ENCODE measurements at places on chromosomes 12 and 14.
A peak's percentile ranks its signal among the peaks of the same experiment; 100 is the strongest.

- no peak for DNase-seq
These were observed 106.4 kb downstream of the EFCAB11 start for GRCh38 chr14:89848165-89848564.

- no peak for DNase-seq
These were observed 37.3 kb downstream of the LTBP2 start for GRCh38 chr14:74574706-74575105.

- DNase-seq: no peak
These were observed 501.2 kb downstream of the PCNX1 start for GRCh38 chr14:71408362-71409030.

- no peak for DNase-seq
These were observed 6.5 kb upstream of the CPNE6 start for GRCh38 chr14:24064856-24065255.

DNA sequence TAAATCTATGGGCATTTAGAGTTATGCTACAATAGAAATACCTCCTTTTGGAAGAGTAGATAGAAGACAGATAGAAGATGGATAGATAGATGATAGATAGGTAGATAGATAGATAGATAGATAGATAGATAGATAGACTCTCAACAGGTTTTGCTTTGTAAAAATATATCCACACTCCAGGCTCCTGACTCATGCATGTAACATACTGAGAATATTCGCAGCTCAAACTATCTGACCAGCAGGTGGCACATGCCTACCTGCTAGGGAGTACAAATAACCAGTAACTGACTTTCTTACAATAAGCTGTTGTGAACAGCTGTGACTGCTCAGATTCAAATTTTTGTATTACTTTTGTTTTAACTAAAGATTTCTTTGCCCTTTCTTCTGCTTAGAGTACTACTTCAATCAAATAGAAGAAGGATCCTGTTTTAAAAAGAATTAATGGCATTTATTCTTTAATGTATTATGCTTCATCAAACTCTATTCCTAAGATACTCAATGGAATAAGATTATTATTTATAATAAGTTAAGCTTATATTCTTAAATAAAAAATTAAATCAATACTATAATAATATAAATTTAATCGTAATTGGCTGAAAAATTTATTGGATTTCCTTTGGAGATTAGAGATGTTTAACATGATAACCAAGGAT, 15.8 kb upstream of the CPNE8 start:
- DNase-seq: no peak

DNA sequence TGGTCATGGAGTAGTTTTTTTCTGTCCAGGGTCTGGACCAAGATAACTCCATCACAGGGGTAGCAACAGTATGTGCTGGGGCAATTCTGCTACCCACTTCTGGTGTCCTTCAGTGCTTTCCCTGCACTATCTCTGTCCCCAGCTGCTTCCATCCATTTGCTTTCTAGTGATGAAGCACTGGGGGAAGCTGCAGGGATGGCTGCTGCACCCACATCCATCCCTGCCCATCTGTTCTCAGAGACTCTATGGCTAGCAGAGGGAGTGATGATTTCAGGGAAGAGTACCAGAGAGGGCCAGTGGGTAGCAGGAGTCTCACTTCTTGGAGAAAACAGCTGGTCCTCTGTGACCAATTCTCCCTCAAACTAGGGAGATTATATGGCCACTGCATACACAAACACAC, 44.1 kb downstream of the ETV6 start:
- DNase-seq: no peak

- no peak for DNase-seq
These were observed 259.1 kb downstream of the PCNX1 start for GRCh38 chr14:71166180-71166837.

GRCh38 chr12:52839436-52840105, 5.5 kb upstream of the KRT79 start:
- DNase-seq: no peak

DNA sequence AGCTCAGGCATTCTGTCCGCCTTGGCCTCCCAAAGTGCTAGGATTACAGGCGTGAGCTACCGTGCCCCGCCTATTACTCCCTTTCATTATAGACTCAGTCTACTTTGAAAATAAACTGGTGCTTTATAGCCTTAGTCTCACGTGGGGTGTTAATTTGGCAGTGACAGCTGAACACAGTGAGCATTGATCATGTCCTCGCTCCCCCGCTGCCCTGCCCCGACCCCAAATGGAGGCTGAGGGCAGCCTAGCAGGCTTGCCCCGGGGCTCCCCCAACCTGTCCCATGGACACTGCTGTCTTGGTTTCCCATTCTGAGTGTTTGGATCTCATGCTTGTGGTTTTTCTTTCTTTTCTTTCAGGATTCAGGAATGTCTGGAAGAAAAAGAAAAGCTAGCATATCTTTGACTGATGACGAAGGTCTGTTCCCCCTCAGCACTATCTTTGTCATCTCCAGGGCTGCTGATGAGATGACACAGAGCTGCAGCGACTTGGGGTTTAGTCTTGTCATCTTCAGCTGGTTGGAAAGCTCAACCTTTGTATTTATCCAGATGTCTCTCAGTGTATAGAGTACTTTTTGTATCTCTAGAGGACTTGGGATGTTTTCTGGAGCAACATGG, 42.2 kb downstream of the EP400 start:
- no peak for DNase-seq

DNA sequence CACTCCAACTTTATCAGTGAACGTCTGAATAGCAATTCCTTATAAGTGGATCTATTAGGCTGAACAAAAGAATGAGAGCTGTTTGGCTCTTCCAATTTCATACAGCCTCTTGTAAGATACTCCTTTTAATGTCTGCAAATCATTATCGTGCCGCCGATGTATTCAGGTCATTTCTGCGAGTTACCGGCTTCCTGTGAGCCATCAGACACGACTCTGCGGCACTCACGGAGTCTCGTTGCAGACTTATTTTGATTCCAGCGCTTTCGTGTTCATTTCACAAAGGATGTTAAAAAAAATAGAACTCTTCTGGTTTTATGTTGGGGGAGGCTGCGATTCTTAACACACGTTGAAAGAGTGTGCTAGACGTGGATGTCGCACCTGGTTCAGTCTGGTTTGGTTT, 106.6 kb downstream of the GLT1D1 start:
- peak; percentile 80 for DNase-seq

GRCh38 chr14:48937541-48938195, 648.5 kb downstream of the RPS29 start:
- no peak for DNase-seq

DNA sequence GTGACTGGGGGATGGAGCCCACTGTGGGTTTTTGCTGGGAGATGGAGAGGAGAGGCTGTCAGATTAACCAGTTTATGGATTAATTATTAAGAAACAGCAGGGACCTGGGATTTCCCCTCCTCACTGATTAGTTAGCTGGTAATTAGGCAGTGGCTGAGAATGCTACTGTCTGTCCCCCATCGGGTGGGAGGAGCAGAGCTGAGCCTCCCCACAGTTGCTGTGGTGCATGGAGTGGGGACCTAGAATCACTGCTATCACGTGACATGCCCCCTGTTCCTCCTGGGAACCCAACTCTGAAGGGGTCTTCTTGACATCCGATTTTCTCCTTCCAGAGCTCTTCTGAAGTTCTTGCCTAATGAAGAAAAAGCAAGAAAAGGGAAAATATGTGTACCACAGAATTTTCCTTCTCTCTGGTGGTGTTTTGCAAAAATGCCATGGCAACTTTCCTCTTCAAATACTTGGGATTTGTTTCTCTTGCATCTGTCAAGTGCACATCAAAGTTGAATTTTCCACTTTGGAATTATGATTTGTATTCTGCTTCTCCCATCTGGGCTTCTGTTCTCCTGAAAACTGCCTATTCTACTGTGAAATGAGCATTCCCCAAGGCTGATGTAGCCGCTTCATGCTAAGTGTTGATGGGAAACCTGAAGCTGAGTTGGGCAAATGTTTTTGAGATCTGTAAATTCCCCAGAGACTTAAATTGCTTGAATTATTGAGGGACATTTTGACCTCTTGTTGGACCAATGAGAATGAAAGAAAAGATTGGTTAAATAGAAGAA, 264.2 kb downstream of the RGS6 start:
- DNase-seq: no peak

GRCh38 chr14:55103971-55104954, 24.8 kb upstream of the LGALS3 start:
- DNase-seq: no peak

DNA sequence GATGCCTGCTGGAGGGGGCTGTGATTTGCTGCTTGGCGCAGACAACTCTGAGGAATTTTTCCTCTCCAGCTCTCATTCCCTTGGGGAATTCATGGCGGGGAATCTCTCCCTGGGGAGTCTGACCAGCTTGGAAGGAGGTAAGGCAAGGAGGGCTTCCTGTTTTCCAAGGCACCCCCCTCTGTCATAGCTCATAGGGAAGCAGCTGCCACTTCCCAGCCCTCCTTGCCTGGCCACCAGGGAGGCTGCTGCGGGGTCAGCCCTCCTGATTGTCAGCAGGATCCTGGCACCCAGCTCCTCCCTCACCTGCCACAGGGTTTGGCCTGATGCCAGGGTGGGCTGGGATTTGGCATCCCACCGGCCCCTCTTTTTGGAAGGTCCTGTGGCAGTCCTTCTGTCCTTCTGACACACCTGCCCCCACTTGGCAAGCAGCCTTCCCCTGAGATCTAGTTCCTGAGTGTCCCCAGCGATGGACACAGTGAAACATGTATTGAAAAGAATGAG, 74.9 kb downstream of the TSPAN9 start:
- peak; percentile 42 for DNase-seq

GRCh38 chr12:95283371-95283770, 65.8 kb downstream of the VEZT start:
- no peak for DNase-seq

DNA sequence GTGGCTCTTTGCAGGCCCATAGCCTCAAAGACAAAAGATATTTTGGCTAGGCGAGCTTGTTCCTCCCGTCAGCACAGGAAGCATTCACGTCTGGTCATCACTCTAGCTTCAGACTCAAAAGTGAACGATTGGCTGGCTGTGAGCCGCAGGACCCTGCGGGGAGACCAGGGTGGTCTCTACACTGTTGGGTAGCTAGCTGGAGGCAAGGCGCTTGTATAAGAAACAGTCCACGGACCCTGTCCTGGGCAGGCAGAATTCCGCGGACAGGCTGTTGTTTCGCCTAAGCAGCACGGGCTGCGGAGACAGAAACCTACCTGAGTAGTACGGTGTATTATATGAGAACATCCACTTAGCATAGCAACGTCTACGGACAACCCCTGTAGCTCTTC, 29.6 kb downstream of the WBP11 start:
- DNase-seq: no peak

DNA sequence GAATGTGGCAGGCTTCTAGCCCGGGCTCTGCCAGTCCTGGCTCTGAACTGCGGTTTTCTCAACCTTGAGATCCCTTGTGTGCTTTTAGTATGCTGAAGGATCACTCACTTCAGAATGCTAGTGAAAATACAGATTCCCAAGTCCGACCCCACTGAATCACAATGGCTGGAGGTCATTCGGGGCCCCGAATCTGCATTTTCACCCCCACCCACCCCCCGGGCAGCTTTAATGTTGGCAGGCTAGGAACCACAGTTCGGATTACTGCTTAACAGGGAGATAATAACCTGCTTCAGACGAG, 573 bp upstream of the SUSD6 start:
- DNase-seq: peak; percentile 84

DNA sequence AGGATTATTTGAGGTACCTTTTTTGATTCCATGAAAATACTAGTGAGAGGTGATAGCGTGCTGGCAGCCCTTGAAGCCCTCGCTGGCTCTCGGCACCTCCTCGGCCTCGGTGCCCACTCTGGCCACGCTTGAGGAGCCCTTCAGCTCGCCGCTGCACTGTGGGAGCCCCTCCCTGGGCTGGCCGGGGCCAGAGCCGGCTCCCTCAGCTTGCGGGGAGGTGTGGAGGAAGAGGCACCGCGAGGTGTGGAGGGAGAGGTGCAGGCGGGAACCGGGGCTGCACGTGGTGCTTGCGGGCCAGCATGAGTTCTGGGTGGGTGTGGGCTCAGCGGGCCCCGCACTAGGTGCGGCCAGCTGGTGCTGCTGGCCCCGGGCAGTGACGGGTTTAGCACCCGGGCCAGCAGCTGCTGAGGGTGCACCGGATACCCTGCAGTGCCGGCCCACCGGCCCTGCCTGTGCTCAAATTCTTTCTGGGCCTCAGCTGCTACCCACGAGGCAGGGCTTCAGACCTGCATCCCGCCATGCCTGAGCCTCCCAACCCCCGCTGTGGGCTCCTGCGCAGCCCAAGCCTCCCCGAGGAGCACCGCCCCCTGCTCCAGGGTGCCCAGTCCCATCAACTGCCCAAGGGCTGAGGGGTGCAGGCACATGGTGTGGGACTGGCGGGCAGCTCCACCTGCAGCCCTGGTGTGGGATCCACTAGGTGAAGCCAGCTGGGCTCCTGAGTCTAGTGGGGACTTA, 7.4 kb downstream of the MOK start:
- no peak for DNase-seq

DNA sequence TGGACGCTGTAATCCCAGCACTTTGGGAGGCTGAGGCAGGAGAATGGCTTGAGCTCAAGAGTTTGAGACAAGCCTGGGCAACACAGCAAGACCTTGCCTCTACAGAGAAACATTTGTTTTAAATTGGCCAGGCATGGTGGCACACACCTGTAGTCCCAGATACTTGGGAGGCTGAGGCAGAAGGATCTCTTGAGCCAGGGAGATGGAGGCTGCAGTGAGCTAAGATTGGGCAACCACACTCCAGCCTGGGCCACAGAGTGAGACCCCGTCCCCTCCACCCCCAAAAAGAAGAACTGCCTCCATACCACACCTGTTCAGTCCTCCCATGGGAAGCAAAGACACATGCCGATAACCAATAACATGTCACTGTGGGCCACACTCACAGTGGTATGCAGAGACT, 19.2 kb downstream of the CCDC85C start:
- no peak for DNase-seq

GRCh38 chr14:104798300-104799243, 2.3 kb upstream of the ZBTB42 start:
- DNase-seq: no peak

- no peak for DNase-seq
These were observed 6.0 kb downstream of the ZBTB39 start for GRCh38 chr12:57000393-57000792.

GRCh38 chr14:98138666-98139065, 1133.3 kb downstream of the BCL11B start:
- no peak for DNase-seq

DNA sequence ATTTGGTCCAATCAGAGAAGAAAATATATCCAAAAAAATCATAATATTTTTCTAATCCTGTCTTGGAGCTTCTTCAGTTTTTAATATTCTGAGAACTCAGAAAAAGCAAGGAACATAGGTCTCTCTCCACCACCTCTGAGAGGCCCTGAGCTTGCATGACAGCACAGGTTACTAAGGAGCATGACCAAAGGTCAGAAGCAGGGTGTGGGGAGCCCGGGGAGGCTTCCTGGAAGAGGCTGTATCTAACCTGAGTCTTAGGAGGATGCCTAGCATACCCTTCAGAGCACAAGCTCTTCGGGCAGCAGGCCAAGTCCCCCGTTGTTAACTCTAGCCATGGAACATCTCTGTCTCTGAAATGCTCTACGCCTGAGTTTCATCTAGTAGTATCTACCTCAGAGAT, 15.7 kb upstream of the STON2 start:
- DNase-seq: no peak

GRCh38 chr12:96907671-96908422, 790 bp downstream of the NEDD1 start:
- no peak for DNase-seq
